ENCODE measurements at places on chromosomes 2 and 18.

DNA sequence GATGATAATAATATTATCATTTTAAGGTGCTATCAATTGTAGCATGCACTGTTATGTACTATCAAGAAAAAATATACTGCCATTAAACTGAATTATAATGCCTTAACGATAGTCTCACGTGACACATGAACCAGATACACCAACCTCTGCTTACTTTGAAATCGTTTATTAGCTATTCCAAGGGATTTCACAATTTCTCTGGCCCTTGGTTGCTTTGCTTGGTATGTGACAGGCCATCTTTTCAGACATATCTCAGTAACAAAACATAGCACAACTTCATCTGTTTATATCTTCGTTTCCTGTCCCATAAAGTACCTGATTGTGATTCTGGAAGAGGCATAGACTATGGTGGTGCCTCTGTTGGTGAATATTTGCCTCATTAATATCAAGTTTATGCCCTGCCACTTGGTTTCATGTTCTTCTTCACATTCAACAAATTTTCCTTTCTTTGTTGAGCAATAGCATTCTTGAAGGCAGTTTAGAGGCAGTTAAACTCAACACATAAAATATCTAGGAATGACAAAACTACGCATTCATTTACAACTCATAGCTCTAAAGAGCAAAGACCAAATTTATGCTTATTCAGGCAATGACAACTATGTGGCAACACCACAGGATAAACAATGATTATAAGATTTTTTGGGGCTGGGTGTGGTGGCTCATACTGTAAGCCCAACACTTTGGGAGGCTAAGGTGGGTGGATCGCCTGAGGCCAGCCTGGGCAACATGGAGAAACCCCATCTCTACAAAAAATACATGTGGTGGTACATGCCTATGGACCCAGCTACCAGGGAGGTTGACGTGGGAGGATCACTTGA is 84.3 kb downstream of the MCFD2 start:
- no peak for DNase-seq

DNA sequence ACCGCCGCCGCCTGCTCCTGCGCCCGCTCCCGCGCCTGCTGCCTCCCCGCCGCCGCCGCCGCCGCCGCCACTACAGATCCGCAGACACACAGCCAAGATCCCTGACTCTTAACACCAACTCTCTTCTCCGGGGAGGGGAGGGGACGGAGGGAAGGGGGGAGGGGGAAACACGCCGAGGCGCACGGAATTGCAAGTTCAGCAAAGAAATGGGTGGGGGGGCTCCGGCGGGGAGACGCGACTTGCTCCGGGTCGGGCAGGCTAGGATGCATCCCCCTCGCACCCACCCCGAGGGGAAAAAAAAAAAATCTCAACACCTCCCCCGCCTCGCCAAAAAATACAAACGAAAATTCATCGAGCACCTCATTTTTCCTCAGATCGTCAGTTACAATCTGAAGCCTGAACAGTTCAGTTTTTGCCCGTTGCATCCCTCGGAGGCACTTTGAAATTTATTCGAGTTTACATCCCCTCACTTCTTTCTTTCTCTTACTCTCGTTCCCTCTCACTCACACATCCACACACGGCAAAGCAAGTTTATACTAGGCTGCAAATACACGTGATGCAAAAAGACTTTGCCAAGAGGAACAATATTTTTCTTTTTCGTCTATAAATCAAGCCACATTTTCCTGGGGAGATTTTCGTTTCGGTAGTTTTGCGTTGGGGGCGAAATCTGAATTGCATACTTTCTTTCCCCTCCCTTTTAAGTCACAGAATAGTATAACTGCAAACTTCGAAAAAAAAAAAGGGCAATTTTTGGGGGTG is at the start of gene TCF4:
Gene TCF4 (minus strand): TSS at position 82 of the 759 bp plus-strand sequence. CDS start 1,076 bp downstream, outside the sequence.
- DNase-seq, result no peak

GRCh38 chr2:157184161-157184895 is 73.2 kb upstream of the GALNT5 start:
- DNase-seq, result no peak

- no peak for DNase-seq
Observed at GRCh38 chr2:45841752-45842407, 190.4 kb downstream of the PRKCE start.

DNA sequence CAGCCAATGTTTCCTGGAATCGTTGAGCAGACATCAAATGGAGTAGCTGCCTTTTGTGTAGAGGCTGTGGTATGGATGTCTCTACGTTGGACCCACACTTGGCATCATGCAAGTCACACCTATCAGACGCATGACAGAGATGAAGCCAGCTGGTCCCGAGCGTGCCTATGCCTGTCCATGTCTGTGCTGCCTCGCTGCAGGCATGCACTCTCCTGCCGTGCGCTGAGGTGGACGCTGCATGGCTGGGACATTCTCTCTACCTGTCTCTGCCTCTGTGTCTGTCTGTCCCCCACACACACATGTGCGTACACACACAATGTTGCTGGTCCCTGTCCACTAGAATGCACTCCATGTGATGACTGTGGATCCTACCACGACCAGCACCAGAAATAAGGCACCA is 514.2 kb upstream of the MYT1L start:
- no peak for DNase-seq

DNA sequence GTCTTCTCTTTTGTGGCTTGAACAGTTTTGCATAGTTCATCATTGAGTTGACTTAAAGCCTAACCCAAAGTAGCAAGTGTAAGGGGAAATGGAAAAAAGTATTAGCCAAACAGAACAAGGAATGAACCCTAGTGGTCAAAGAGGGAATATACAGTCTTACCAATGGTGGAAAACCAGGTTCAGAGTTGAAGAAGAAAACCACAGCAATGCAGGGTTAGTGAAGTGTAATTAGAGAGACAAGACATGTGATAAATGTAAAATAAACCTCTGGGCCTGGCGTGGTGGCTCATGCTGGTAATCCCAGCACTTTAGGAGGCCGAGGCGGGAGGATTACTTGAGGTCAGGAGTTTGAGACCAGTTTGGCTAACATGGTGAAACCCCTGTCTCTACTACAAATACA is 2.4 kb downstream of the TTN start:
- DNase-seq, result no peak

All from activated T-cell treated with anti-CD3 and anti-CD28 coated beads for 48 hours (primary cell).